B cell (primary cell): ENCODE measurements at places on chromosomes 1 and 21.

GRCh38 chr21:37208056-37208721 is 58.9 kb downstream of the VPS26C start:
- DNase-seq = peak; percentile 80

- DNase-seq = no peak
Observed at GRCh38 chr1:37265786-37266667, 208.4 kb upstream of the ZC3H12A start.

DNA sequence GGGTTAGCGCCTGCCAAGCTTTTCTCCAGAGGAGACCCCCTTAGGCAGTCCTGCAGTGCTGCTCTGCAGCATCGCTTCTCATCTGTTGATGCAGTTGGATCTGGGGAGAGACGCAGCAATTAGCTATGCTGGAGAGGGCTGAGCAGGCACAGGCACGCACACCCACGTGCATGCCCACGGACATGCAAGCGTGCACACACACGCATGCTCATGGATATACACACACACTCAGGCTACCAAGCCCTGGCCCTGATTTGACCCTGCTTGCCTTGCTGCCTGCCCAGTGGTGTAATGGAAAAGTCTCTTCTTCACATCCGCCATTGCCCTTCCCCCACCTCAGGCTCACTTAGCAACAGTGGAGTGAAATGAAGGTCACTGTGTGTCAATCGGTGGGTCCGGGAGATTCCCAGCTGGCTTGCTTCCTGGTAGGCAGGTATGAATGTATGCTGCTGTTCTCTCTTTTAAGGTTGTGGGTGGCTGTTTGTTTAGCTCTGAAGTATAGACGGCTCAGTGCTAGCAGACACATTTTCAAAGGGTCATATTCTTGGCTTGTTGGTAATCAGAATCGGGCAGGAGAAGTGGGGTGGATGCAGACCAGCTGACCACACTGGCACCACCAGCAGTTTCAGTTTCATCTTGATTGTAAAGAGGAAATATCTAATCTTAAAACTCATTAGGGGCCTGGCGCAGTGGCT is 9.5 kb downstream of the ATP1B1 start:
- DNase-seq = peak; percentile 33

DNA sequence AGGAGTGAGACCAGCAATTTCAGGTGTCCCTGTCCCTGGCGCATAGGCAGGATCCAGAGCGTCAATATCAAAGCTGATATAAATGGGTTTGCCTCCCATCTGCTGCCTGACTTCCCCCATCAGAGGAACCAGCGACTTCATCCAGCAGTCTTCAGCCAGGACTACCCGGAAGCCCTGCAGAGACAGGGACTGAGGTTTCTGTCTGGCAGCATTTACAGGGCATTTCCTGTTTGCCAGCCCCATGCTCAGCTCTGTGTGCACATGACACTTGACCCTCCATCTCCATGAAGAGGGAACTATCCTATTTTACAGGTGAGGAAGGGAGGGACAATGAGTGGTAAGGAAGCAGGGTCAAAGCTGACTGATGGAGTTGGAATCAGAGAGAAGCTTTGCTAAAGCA is 7.2 kb downstream of the AGMAT start:
- DNase-seq = no peak

DNA sequence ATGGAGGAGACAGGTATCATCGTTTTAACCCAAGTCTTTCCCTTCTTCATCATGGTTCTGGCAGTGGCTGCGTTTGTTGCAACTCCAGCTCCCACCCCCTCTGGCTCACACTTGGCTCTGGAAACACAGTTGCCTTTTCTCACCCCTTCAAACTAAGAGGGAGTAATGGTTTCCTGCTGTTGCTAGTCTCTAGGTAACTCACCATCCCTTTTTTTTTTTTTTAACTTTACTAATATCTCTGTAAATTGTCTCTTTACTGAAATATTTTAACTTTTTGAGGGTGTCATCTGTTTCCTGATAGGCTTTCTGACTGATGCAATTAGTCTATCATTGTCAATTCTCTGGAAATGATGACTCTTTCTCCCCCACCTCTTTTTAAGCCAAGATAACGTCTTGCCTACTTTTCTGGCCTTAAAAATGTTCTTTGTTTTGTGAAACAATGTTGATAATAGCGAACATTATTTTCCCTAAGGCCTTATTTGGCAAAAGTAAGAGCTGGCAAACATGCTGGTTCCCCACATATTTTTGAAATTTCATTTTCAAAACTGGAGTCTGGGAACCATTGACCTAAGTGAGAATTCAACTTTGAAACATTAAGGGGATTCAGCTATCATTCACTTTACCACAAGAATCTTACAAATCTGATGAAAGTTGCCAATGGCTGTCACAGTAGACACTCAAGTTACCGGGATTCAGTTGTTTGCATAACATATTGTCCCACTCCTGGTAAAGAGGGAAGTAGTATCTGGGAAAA is 85.3 kb downstream of the LEPR start:
- no peak for DNase-seq
